Ammon's horn (tissue), 1 donor: ENCODE measurements at places on chromosomes 2 and 18.

GRCh38 chr18:20996418-20996817, 115.2 kb downstream of the ROCK1 start:
- DNase-seq = no peak

GRCh38 chr2:53498210-53498609, 269.4 kb upstream of the CHAC2 start:
- no peak for DNase-seq

- no peak for DNase-seq
These were observed 142.2 kb downstream of the OSR1 start for GRCh38 chr2:19216238-19216637.

GRCh38 chr2:73131807-73132206, 19.1 kb upstream of the RAB11FIP5 start:
- DNase-seq = no peak

DNA sequence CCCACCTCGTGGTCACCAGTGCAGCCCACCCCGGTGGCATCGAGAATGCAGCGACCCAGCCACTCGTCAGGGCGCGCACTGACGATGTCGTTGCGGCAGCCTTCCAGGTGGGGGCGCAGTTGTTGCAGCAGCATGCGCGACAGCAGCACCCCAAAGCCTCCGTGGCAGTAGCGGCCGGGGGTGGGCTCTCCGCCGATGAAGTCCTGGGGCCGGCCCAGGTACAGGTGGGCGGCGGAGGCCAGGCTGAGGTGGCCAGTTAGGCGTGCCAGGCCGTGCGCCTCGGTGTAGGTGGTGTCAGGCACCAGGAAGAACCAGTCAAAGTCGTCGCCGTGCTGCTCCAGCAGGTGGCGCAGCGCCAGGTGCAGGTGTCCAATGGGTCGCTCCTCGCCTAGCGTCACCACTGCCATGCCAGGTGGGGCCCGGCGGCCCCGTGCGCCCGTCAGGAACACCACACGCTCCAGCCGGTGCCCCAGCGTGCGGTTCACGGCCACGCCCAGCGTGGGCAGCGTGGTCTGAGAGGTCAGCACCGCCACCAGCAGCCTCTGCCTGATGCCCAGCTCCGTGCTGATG, 1.9 kb downstream of the CHPF start:
- peak; percentile 78 for DNase-seq
